ENCODE measurements at places on chromosomes 13 and 19.

GRCh38 chr13:36343766-36344165 is 2.4 kb downstream of the SPART start:
- DNase-seq: no peak

GRCh38 chr19:44943801-44944249 is 1.8 kb downstream of the APOC4 start:
- no peak for DNase-seq

- no peak for DNase-seq
Measured at GRCh38 chr19:29872224-29872731, 60.5 kb downstream of the CCNE1 start.

- no peak for DNase-seq
Measured at GRCh38 chr19:19159534-19159933, 10.5 kb downstream of the MEF2B start.

GRCh38 chr19:11423164-11423790 is 4.2 kb upstream of the RGL3 start:
- no peak for DNase-seq

GRCh38 chr13:67139551-67139950 is 90.6 kb downstream of the PCDH9 start:
- no peak for DNase-seq

- no peak for DNase-seq
Measured at GRCh38 chr19:4399812-4400134, 574 bp downstream of the SH3GL1 start.

DNA sequence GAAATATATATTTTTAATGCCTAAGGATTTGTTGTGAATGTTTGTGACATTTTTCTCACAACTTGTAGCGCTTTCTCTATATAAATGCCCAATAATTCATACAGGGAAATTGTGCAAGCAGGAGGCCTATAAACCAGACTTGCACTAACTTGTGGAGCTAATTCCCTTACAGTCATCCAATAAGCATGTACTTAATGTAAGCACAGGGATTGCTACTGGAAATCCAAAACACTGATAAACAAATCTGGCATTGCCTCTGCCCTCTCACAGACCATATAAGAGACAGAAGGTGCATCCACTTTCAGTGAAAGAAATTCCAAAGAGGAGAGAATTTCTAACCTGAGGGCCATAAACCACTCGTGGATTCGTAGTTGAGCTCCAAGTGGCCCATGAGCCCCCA is 518.8 kb downstream of the MYO16 start:
- DNase-seq: no peak

- no peak for DNase-seq
Measured at GRCh38 chr13:46668302-46668720, 115.3 kb downstream of the LRCH1 start.

GRCh38 chr19:13844130-13844631 is 32.8 kb upstream of the NANOS3 start:
- DNase-seq: peak; percentile 96

- no peak for DNase-seq
Measured at GRCh38 chr19:55723491-55723890, 14.7 kb downstream of the NLRP9 start.

DNA sequence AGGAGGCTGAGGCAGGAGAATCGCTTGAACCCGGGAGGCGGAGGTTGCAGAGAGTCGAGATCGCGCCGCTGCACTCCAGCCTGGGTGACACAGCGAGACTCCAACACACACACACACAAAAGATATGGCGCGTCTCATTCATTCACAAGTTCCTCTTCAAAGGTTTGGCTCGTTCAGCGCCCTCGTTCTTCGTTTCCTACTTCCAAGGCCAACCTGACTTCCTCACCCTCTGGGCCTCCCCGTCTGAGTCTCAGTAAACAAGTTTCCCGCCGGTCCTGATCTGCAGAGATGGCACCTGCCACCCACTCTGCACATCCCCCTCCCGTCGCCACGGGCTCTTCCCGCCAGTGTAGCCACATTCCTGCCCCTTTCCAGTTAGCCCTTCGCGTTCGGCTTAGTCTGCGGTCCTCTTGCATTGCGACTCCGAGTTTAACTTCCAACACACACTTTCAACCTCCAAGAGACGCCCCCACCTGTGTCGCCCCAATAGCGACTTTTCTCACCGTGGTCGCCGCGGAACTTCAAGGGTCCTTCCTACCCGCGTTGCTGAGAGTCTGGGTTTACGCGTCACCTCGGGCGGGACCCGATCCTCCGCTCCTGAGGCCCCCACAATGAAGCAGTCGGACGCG is 1.3 kb upstream of the BSG start:
- DNase-seq: peak; percentile 39

DNA sequence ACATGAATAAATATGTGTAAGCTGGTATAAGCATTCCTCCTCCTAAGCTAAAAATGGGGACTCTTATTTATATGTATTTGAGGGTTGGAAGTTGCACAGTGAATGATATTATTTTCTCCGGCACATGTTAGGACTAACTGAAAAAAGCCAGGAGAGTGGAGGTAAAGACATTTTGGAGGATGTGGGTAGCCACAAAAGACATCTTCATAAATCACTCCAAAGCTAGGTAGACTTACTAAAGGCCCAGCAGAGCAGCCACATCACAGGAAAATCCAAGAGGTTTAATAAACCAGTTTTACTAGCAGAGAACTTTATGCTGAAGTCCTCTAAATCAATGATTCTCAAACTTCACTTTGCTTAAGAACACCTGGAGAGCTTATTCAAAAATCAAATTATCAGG is 424.7 kb downstream of the KCTD12 start:
- DNase-seq: no peak

DNA sequence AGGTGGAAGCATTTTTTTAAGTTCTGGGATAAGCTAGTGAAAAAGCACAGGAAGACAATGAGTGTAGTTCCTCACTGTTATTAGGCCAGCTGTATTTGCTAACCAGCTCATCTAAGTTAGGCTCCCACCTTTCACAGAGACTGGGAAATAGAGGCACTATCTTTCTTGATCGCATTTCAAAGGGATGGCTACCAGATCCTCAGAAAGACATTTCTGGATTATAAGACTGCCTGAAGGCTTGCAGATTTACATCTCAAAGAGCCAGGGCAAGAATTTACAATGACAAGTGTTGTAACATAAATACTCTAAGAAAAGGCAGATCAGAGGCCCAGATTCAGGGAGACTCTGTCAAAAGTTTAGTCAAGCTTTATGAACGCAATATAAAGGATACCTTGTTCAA is 1005.5 kb downstream of the PCDH9 start:
- DNase-seq: no peak

DNA sequence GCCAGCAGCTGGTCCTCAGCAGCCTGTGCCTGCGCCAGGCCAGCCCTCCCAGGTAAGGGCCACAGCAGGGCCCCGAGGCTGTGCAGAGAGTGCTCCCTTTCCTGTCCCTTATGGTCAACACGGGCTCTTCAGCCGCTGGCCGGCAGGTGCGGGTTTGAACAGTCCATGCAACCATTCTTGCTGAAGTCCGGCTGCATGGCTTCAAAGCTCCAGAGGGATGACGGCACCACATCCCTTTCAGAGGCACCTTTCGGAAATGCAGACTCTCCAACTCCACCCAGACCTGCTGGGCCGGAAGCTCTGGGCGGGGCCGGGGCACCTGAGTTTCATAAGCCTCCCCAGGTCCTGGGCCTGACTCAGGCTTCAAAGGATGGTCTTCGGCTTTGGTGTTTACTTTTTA is 81.3 kb downstream of the SPACA7 start:
- DNase-seq: no peak

- DNase-seq: no peak
Measured at GRCh38 chr13:111535523-111535811, 215.0 kb downstream of the TEX29 start.

GRCh38 chr13:113625965-113626721 is 31.9 kb downstream of the ATP4B start:
- no peak for DNase-seq

- no peak for DNase-seq
Measured at GRCh38 chr19:291006-291521, at the start of gene PLPP2. PLPP2 (minus strand) TSS chr19:291403; CDS start chr19:291336, 67 bp downstream.

DNA sequence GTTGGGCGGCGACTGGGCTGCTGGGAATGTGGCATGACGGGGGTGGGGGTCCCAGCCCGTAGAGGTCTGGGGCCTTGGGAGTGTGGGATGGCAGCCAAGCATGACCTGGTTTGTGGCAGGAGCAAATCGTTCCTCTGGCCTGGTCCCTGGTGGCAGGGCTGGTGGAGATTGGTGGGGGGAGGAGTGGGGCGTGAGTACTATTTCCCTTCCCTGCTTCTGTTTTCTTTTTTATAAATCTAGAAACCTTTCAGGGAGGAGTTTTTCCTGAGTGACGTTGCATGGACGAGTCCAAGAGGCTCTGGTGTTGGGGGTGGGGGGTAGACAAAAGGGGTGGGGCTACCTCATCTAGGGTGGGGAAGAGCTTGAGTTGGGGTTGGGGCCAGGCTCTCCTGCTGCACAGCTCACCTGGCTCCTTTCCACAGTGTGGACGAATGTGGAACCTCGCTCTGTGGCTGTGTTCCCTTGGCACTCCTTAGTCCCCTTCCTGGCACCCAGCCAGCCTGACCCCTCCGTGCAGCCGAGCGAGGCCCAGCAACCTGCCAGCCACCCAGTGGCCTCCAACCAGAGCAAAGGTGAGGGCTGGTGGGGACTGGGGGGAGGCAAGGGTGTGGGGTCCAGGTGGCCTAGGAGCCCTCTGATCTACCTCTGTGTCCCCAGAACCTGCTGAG is 15.4 kb upstream of the PRR19 start:
- no peak for DNase-seq

DNA sequence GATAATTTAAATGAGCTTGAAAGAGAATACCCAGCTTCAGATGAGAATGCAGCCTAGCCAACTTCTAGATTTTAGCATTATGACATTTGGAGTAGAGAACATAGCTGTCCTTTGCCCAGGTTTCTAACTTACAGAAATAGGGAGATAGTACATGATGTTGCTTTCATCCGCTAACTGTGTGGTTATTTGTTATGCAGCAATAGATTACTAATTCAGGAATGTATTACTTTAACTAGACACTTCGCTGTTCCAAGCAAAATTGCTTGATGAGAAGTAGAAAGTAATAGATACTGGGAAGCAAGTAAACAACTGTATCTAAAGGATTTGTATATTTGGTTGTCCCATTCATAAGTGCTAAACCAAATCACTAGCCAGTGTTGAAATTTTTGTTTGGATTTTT is 790.9 kb upstream of the PRR20A start:
- no peak for DNase-seq

GRCh38 chr13:40047322-40047771 is 391.9 kb downstream of the COG6 start:
- no peak for DNase-seq

DNA sequence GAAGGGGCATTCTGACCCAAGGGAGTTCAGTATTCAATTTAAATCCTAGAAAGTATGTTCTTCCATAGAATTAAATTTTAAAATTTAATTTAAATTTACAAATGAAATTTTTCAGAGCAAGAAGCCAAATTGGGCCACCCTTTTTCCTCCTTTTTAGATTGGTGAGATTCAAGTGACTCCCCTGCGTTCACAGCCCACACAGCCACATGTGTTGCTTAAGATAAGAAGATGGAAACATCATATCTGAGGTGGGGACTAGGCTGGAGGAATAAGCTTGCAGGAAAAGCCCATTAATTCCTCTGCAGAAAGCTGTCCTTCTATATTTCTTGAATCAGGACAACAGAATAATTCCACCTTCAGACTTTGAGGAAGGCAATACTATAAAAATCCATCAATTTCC is 392.7 kb upstream of the ZNF507 start:
- no peak for DNase-seq

GRCh38 chr13:98983182-98983581 is 5.3 kb upstream of the DOCK9 start:
- DNase-seq: no peak

DNA sequence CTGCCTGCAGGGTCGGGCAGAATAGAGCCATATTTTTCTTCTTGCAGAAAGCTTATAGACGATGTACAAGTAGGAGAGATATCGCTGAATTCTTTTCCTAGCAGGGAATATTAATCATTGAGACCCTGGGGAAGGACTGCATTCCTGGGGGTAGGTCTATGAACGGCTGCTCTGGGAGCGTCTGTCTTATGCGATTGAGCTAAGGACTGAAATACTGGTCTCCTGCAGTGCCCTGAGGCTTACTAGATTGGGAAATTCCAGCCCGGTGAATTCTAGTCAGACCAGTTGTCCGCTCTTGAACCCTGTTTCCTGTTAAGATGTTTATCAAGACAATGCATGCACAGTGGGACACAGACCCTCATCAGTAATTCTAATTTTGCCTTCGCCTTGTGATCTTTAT is 59.8 kb upstream of the UBAC2 start:
- no peak for DNase-seq

DNA sequence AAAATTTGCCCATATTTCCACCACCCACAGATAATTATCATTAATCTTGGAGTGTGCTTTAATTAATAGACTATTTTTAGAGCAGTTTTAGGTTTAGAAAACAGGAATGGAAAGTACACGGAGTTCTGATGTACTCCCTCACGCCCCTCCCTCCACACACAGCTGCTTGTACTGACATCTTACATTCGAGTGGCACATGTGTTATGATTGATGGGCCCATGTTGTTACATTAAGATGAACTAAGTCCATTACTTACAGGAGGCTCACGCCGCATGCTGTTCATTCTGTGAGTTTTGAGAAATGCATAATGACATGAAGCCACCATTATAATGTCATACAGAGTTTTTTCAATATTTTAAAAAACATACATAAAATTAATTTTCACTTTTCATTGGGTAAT is 1.2 kb upstream of the SPATA13 start:
- DNase-seq: no peak

DNA sequence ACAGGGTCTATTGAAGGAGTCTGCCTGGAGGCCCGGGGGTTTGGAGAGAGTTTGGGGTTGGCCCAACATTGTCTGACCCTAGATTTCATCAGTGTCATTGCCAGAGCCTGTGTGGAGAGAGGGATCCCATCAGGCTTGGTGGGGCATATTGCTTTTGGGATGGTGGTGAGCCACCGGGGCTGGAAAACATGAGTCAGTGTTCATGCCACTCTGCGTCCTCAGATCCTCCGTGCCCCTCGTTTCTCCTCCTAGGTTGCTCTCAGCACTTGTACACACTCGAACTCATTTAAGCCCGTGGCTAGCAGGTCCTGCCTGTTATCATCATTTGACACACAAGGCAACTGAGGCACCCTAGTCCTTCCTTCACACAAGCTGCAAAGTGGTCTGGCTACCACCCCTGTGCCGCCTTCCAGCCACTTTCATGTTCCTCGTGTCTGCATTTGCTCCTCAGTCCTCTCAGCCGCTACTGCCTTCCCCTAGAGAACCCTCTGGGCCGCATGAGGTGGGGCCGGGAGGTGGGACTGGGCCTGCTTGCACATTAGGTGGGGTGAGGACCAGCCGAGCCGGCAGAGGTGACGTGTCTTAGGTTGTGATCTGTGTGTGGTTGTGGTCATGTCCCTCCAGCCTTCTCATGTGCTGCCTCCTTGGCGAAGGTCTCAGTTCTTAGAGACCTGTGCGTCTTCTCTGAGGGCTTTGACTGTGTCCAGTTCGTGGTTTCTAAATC is 3.6 kb downstream of the NACC1 start:
- no peak for DNase-seq
